ENCODE measurements at places on chromosomes 6 and 20.

- no peak for DNase-seq
Observed at GRCh38 chr20:50828363-50829136, 33.7 kb downstream of the BCAS4 start.

- DNase-seq: no peak
Observed at GRCh38 chr6:149680503-149680902, 32.0 kb upstream of the KATNA1 start.

- DNase-seq: no peak
Observed at GRCh38 chr6:43953794-43954310, 173.4 kb downstream of the MRPL14 start.

DNA sequence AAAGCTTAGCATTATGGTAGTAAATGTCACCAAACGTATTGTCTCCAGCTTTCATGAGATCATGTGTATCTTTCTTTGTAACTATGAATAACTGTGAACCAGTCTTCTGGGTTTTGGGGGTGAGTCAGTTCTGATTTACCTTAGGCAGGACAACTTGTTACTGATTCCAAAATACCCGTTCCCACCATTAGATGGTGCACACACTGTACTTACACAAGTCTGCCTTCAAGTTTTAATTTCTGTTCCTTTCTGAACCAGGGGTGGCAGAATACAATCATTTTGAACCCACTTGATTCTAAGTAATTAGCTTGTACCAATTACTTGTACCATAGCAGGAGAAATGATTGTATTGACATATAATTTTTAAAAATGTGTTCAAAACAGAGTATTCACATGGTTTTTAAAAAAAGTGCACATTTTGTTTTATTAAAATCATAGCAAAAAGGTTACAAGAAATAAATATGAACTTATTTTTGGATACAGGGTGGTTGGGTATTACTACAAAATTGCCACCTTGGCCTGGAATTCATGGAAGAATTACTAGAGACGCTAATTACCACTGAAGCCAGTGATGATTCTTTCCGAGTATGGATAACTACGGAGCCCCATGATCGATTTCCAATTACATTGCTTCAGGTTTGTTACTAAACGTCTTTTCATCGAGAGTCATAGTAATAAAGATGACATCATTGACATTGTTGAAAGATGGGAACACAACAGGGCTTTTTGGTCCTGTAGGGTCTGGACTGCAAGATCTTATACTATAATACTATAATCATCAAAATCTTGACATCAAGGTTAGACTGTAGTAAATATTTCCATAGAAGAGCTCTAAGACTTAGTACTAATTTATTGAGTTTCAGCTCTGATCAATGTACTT lies 75.2 kb upstream of the GLP1R start:
- no peak for DNase-seq

- DNase-seq: no peak
Observed at GRCh38 chr6:155125906-155126305, 130.8 kb downstream of the TIAM2 start.

DNA sequence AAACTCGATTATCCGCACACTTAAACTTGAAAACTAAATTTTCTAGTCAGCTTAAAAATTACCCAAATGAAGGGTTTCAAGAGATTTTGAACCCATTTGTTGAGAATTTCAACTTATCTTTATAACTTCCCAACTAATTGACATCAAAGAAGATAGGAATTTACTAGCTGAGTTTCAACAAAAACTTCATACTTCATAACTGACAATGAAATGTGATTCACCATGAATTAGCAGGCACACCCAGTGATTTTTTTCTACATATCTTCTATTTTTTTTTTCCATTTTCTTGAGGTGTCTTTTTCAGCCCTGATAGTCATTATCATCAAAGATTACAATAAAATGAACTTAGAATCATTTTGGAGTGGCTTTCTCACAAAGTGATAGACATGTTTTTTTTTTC lies 26.7 kb downstream of the TNFAIP3 start:
- DNase-seq: no peak

DNA sequence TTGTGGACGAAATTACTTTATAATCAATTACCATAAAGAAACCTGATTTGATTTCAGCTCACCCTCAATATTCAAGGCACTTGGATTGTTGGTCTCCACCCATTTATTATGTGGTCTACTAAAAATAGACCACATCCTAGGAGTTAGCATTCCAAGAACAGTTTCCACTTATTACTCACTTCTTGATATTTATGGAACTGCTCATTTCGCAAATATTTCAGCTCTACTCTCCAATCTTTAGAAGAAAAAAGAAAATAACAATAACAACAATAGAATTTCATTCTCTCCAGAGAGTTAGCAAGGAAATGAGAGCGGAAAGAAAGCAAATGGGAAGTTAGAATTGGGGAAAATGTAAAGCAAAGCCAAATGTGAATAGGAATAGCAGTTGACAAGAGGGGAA lies 26.2 kb upstream of the HDAC2 start:
- no peak for DNase-seq

DNA sequence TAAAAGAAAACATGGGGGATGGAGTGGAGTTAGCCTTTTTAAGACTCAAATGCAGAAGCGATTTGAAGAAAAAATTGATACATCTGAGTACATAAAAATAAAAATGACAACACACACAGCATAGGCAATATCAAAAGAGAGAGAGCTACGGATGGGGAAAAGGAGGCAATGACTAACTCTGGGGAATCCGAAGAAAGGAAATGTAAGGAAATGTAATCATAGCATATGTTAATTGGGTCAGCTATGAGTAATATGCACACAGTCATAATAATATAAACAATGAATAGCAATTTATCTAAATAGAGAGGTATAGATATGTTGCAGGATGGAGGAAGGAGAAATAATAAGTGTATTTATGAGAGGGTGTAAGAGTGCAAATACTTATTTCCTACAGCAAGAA lies 83.4 kb downstream of the NOL4L start:
- no peak for DNase-seq
